NCI-H524 (cell line): ENCODE measurements at places on chromosomes 2 and 18.

DNA sequence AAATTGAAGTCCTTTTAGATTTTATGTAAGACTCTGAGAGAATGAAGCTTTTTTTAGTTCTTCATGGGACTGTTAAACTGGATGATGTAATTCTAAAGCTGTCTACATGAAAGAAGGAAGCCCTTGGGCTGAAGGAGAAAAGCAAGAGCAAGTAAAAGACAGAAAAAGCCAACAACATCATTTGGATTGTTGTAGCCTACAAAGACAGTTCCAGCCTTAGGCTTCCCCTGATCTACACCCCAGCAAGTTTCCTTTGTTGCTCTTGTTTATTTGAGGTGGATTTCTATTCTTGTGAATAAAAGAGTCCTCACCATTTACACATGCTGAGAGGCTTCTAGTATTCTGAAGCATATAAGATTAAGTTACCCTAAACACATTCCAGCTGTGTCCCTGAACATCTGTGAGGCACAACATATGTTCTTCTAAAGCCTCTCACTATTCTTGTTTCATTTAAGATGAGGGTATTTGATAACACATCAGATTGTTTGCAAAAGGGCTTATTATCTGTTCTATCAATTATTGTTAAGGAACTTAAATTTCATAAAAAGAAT lies 377.8 kb downstream of the LNPK start:
- DNase-seq, result no peak

DNA sequence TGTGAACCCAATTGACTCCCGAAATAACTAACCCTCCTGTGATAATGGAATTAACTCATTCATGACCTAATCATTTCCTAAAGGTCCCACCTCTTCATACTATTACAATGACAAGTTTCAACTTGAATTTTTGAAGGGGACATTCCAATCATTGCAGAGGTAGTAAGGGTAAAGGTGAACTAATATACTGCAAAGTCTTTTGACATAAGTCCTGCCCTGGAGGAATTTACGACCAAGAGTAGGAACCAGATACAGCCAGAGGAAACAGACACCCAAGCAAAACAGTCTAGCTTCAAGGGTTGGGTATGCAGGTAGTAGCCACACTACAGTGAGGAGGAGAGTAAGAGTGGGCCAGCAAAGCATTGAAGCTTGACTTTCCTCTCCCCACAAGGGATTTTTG lies 1.2 kb upstream of the SRBD1 start:
- no peak for DNase-seq

- no peak for DNase-seq
Observed at GRCh38 chr2:71538656-71539265, 85.4 kb downstream of the DYSF start.

- DNase-seq, result no peak
Observed at GRCh38 chr2:238241970-238242369, 2.1 kb upstream of the HES6 start.

DNA sequence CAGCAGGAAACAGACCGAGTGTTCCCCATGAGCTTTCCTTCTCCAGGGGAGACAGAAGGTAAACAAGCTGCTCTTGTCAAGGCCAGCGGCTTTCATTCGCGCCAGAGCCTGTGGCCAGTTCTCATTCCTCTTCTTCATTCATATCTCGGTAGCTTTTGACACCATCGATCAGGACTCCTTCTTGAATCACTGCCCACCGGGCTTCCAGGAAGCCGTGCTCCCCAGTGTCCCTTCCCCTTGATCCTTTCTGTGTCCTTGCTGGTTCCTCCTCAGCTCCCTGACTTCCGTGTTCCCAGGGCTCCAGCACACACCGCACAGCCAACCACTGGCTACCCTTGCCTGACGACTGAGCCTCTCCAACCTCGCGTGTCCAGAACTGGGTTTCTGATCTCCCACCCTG lies 14.1 kb downstream of the SLC66A3 start:
- no peak for DNase-seq

GRCh38 chr2:151844211-151844896 lies 16.1 kb upstream of the ARL5A start:
- no peak for DNase-seq

GRCh38 chr18:56716692-56717146 lies 65.6 kb downstream of the WDR7 start:
- no peak for DNase-seq

DNA sequence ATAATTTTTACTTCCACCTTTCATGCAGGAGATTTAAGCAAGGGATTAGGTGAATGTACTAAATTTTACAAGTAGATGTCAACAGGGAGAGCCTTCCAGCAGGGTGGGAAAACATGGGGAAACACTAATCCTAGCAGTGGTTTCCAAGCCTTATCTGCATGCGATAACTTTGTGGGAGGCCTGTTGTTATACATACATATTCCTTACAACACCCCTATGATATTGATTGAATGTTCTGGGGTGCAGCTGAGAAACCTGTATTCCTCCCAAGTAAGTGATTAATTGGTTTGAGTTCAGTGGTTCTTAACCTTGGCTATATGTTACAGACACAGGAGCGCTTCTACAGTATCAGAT lies 65.9 kb downstream of the COL4A4 start:
- DNase-seq, result no peak

DNA sequence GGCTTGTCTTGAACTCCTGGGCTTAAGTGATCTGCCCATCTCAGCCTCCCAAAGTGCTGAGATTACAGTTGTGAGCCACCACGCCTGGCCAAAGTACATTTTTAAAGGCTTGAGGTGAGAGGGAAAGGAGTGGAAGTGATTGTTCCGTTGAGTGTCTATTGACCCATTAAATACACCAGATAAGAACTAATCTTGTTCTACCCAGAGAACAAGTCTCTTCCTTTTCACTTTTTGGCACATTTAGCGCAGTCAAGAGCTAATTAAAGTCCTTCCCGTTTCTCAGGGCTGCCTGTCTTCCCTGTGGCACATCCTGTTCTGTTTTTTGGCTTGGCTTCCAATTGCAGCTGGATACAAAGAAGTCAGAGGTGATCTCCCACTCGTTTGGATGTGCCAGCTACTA lies 172.3 kb downstream of the ALPK2 start:
- no peak for DNase-seq

- DNase-seq, result no peak
Observed at GRCh38 chr2:40127146-40127545, 324.7 kb downstream of the SLC8A1 start.

- DNase-seq, result peak; percentile 46
Observed at GRCh38 chr2:120887320-120887697, 151.6 kb downstream of the GLI2 start.

- no peak for DNase-seq
Observed at GRCh38 chr2:20247084-20247483, 22.2 kb upstream of the SDC1 start.

DNA sequence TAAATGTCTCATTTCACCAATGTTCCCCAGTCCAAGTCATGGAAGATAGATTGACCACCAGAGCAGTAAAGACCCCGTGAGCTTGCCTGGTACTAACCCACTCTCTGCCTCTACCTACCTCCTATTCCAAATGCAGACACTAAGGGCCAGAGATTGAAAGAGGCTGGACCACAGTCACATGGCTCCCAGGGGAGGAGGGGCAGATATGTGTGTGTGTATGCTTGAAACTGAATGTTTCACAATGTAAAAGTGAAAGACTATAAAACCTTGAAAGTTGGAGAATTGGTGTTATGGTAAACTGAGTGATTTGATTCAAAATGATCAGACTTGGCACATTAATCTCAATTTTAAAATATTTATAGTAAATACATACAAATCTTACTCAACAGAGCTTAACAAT lies 21.7 kb upstream of the KLHL29 start:
- no peak for DNase-seq

DNA sequence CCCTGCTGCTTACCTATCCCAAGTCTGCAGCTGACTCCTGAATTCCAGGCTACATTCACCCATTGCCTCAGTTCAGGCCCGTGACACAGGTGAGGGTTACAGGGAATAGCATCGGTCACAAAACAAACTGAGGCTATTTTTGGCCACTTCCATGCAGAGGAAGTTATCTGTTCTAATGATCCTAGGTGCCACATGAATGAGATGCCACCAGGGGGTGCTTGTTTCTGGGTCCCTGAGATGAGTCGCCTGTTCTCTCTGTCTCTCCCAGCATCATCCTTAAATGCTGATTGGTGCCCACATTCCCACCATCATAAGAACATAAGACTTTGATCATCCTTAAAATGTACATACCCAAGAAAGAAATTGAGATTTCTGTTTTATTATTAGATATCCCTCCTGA lies 119.0 kb upstream of the CELF4 start:
- no peak for DNase-seq

DNA sequence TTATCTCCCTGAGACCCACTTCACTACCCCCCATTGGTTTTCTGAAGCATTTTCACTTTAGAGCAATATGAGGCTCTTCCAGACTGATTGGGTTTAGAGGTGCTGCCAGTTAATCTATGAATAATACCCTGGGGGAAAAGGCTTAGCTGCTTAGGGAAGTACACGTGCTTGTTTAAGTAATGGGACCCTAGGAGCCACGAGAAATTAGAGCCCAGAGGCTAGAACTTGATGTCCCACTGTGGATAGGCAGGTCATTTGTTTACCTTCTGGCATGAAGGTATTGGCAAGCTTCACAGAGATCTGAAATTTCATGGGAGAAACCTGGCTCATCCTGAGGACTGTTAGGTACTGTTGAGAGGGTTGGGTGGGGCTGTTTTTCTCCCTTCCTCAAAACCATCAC lies 59.7 kb downstream of the CLIP4 start:
- DNase-seq, result peak; percentile 68

DNA sequence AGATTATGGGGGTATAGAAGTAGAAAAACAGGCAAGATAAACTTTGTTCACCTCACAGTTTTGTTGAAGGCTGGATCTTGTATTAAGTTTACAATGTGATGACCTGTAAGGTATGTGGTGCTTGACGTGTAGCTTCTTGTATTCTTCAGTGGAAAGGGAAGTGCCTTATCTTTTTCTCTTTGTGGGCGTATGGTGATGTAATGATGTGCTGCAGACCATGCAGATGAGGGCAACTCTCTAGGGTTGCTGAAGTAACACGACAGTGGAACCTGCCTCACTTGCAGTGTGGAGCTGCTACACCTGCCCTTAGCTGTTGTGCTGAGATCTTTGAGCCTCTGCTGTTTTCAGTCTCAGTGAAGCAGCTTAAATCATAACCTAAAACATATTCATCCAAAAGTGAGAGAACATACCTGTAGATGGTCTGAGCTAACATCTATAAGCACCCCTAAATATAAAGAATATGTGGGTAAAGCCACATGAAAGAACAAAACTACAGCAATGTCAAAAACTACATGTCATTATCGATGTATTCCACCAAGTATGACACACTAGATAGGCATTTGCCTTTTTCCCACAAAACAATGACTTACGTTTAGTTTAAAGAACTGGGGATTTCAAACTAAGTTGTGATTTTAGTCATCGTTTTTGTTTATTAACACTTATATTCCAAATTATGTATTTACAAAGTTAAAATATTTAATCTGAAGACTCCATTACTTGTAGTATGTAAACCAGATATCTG lies 1144.1 kb downstream of the CNTNAP5 start:
- no peak for DNase-seq

- DNase-seq, result no peak
Observed at GRCh38 chr18:76378526-76379215, 116.4 kb downstream of the ZNF516 start.

DNA sequence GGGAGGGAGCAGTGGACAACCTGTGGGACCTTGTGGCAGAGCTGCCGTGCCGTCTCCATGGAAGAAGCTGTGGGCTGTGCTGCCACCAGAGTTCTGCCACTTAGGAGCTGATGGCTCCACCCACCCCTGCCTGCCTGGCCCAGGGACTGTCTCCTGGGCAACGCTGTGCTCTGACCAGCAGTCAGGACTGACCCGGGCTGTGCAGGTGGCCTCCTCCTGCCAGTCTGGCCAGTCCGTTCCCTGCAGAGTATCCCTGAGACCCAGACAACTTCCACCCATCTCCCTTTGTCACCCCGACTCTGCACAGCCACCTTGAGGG lies 12.8 kb downstream of the ASIC4 start:
- no peak for DNase-seq

DNA sequence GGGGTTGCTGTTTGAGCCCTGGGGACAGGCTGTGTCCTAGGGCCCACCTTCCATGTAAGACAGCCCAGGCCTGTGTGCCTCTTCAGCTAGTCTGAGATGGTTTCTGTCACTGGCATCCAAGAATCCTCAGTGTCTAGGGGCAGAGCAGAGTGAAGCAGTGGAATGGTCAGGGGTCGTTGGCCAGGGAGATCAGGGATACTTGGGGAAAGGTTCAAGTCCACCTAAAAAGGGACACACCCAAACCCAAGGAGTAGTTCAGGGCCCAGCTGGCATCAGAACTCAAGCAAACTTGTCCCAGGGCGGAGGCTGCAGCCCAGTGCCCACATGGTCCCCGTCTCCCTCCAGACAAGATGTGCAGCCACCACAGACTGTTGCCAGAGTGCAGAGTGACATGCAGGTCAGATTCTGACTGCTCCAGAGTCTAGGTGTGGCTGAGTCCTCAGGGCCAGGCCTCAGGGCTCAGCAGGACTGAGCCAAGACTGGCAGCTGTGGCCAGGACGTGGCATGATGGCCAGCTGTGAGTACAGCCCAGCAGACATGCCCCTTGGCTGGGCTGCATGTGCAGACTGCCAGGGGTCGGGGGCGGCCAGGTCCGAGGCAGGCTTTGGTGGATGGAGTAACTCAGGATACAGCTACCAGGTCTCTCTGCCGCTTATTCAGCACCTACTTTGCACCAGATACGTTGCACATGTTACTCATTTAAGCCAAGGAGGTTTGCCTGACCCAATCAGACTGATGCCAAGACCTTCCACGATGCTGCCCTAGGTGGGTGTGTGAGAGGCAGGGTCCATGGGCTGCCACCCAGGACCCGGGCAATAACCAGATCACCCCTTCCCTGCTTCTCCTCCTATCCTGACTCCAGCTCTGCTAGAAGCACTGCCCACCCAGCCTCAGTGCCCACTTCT lies 146.6 kb downstream of the SMAD7 start:
- DNase-seq, result no peak

- DNase-seq, result no peak
Observed at GRCh38 chr18:3451989-3452749, 2.2 kb downstream of the TGIF1 start.

- DNase-seq, result peak; percentile 55
Observed at GRCh38 chr2:199019898-199020507, 437.7 kb downstream of the SATB2 start.

DNA sequence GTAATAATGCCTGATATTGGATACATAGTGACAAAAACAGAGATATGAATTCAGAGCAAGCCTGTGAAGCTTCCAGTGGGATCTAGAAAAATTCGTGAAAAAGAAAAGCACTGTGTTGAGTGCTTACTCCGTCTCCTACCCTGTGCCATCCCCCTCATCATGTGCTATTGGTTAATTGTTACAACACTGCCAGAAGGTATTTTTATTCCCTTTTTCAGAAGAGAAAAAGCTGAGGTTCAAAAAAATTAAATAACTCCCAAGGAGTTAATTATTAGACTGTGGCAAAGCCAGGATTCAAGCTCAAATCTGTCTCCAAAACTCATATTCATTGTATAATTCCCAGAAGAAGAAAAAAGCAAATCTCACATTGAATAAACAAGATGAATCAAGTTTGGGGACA lies 735.5 kb upstream of the ACVR2A start:
- no peak for DNase-seq
